ENCODE measurements at places on chromosomes 5 and 9.
A peak's percentile ranks its signal among the peaks of the same experiment; 100 is the strongest.

DNA sequence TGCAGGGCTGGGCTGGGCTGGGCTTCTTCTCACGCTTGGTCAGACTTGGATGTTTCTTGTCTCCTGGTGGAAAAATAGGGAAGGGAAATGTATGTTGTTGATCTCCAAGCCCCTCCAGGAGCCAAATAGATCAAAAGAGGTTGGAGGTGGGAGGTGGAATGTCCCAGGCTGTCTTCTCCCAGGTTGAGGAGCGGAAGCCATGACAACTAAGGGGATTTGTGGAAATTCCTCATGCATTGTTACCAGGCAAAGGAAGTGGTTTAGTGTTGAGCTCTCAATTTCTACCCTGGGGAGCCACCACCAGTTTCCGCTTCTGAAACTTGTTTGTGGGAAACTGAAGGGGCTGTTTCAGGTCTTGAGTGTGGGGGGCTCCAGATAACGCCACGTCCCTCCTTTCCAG lies 79.0 kb downstream of the SPRY4 start:
- DNase-seq: no peak

- no peak for DNase-seq
These were observed 43.8 kb upstream of the SPTLC1 start for GRCh38 chr9:92159058-92159457.

DNA sequence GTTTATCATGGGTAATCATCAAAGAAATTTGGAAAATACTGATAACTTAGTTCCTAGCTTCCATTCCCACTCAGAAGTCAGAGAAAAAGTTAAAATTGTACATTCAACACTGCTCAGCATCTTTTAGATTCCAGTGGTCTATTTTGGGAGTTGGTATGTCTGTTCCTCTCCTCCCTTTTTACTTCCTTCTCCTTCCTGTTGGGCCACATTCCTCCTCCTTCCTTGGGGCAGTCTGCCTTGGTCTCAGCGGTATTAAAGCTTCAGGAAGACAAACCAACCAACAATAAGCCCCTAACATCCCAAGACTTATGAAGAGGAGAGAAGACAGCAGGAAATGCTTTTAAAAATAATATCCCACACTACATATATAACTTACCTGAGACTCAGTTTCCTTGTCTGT lies 49.9 kb upstream of the SSBP2 start:
- DNase-seq: no peak

- no peak for DNase-seq
These were observed 202.1 kb downstream of the DEPDC1B start for GRCh38 chr5:60497706-60498500.

DNA sequence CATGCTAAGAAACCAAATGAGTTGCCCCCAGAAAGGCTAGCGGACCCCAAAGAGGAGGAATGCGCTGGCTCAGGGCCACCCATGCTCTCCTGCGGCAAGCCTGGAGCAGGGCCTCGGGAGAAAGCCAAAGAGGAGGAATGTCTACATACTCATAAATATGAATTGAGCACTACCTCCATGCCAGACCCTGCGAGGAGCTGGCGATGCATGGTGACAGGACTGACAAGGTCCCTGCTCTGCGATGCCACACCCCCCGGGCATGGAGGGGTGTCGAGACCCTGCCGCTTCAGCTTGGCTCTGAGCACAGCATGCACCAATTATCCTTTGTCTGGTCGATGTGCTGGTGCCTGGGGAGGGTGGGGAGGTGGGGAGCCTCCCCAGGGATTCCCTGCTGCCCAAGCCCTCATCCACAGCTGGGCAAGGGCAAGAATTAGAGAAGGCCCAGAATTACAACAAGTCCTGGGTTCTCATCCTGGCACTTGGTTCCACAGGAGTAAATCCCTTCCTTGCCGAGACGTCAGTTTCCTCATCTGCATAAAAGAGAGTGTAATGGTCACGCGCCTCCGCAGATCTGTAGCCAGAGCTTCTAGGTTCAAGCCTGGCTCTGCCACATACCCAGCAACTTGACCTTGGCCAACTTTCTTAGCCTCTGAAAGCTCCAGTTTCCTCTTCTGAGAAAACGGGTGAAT lies 74.4 kb downstream of the FAM114A2 start:
- no peak for DNase-seq

DNA sequence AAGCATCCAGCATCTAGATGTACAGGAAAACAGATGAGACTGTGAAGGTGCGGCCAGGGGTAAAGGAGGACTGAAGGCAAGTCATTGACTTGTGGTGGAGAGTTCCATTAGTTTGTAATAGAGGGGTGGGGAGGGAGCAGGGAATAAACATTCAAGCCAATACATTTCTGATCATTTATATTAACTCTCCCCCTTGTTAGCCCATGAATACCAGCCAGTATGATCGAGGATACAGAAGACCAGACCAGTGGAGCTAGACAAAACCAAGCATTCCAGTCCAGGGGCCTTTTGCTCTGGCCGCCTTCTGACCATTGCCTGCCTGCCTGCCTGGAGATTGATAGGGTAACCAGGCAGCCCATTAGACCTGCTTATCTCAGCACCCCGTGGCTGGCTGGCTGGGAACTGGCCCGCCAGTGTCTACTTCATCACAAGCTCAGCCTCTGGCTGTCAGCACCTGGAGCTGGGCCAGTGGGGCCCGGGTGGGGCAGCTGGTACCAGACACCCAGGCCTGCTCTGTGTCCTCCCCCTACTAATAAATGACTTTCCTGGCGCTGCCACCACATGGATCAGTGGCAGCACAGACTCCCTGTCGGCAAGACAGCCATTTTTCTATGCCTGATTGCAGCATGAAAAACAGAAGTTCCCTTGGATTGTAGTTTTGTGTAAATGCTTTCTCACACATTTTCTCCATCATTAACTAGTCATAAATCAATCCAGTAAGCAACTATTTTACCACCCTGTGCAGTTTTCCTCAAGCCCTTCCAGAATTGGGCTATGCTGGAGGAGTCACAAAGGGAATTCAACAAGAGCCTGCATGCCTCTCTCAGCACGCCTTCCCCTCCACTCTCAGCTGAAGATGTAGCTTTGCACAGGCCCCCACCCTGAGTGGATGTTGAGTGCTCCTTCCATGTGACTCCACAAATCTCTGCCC lies 181.3 kb downstream of the SNCAIP start:
- no peak for DNase-seq

GRCh38 chr5:81756016-81756415 lies 5.1 kb upstream of the SSBP2 start:
- DNase-seq: no peak

- no peak for DNase-seq
These were observed 26.0 kb downstream of the BDP1 start for GRCh38 chr5:71481441-71481840.

GRCh38 chr9:89605465-89606048 lies 745 bp downstream of the GADD45G start:
- DNase-seq: peak; percentile 7

- DNase-seq: no peak
These were observed 310.8 kb upstream of the DMRT1 start for GRCh38 chr9:530681-531080.

DNA sequence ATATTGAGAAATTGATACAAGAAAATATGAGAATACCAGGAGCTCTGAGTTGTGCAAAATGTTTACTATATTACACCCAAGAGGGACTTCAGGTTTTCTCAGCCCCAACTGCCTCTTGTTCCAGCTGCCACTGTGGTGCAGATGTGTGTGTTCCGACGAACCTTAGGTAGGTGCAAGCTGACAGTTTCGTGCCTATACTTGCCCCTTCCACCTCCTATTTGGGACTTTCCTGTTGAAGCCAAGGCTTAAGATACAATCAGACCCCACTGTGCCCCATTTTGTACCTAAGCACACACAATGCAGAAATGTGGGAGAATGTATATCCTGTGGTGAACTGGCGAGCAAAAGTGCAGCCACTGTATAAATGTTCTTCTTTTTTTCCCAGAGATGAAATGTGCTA lies 80.2 kb downstream of the LURAP1L start:
- no peak for DNase-seq

- no peak for DNase-seq
These were observed 7.9 kb upstream of the CARD19 start for GRCh38 chr9:93087971-93088655.

DNA sequence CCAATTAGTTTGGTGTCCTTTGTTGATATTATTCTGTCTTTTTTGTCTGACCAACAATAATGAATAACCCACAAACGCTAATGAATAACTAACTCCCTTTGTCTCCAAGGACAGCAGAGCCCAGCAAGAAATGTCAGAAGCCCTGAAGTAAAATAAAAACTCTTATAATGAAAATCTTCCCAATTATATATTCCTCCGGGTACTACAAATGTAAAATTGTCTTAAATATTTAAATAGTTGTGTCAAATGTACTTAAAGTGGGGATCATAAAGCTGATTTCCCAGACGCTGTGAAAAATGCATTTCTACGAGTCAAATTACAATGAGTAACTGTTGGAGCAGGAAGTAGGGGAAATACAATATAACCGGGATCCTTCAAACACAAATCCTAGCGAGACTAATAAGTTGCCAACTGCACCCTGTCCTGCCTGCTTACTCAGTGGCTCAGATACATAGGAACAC lies 22.3 kb downstream of the GLIS3 start:
- DNase-seq: no peak

DNA sequence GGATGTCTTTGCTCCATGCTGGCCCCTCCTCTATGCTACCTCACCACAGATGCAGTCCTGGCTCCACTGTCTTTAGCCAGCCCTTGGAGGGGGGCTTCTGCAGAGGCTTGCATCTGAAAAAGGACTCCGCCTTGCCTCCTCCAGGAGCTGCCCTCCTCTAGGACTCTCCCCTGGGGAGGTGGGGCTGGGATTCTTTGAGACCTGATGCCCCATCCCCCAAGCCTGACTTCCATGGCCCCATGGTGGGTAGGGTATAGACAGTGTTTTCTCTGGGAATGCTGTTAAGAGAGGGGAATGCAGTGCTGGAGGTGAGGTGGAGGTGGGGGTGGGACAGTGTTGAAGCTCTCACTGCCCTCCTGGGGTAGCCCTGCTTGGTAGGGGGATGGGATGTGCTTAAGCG lies 14.3 kb downstream of the JADE2 start:
- no peak for DNase-seq

- no peak for DNase-seq
These were observed 165.9 kb downstream of the SH3GL2 start for GRCh38 chr9:17744786-17745185.

DNA sequence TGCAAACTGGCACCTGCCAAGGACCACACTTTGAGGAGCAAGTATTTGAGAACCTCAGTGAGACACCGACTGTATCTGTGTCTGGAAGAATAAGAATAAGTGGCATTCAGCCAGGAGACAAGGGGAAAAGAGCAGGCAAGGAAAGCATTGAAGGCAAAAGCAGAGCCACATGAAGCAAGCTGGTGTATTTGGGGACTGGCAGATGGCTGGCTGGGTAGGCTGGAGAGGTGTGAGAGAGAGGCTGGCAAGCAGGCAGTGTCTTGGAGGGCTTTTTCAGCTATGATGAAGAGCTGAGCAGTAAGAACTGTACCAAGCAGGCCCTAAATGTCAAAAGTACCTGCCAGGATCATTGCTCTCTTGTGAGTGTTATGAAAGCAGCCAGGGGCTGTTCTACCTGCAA lies 14.1 kb upstream of the C5orf58 start:
- no peak for DNase-seq

DNA sequence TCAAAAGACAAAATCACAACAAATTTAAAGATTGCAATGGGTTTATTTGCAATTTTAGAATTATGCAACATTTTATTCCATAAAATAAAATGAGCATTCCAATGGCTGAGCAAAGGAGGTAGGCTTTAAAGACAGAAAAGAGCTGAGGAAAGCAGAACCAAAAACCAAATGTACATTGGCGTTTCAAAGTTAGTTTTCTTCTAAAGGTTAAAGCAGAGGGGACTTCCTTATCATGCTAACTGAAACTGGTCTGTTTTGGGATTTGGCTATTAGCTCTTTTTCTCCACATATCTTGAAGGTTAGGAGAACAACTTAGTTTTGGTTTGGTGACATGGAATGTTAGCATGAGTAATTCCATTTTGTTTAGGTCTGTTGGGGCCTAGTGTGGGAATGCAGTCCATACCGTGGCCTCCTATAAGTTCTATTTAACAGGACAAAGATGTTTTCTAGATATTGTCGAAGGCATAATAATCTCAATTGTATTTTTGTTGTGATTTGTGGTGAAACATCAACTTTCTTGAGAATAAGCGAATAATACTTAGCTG lies 20.3 kb downstream of the DCP2 start:
- DNase-seq: no peak

- DNase-seq: no peak
These were observed 10.9 kb upstream of the MCCC2 start for GRCh38 chr5:71576241-71576640.

GRCh38 chr5:79200573-79201183 lies 35.3 kb upstream of the JMY start:
- no peak for DNase-seq

DNA sequence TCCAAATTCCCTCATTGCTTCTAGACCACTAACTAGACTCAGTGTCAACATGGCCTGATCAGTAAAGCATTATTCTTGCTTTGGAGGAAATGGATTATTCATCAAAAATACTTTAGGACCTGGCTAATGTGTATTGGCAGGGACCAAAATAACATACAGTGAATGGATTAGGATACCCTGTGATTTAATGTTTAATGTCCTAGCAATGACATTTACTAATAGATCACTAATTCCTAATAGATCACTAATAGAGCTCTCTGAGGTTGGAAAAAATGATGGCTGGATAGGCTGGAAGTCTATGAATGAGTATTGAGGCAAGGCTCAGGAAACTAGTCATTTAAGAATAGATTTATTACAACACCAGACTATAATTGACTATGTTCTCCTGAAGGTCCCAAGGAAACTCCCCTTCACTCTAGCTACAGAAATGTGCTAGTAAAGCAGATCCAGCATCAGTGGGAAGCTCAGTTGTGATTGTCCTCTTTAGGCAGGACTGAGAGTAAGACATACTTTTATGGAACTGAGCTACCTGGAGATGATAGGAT lies 46.1 kb upstream of the CHSY3 start:
- DNase-seq: no peak

DNA sequence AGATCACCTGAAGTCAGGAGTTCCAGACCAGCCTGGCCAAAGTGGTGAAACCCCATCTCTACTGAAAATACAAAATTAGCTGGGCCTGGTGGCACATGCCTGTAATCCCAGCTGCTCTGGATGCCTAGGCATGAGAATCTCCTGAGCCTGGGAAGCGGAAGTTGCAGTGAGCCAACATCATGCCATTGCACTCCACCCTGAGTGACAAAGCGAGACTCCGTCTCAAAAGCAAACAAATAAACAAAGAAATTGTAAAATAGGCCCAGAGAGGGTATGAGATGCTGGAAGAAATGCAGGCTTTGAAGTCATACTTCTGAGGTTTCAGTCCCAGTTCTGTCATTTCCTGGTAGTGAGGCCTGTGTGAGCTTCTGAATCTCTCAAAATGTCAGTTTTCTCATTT lies 5.3 kb upstream of the ARHGEF37 start:
- no peak for DNase-seq

DNA sequence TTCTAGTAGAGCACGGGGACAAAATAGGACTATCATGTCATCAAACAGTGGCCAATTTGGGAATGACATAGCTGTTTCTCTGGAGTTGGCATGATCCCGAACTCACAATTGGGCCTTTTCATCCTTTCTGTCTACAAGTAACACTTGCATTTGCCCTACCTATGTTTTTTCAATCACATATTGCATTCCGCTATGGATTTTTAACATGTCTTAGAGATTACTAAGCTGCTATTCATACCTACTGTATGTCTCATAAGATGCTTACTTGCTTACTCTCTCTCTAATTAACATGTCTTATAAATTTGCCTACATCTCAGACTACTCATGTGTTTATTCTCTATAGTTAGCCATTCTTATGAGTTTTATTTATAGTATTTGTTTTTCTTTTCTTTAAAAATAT lies 341.2 kb upstream of the CTNND2 start:
- no peak for DNase-seq

Data from KG1 (cell line).